SK-N-SH (cell line): ENCODE measurements at places on chromosomes 11 and 22. TPM values are rescaled to one million over a fixed set of nuclear protein-coding genes. Genes with fewer than 3 reads are reported as not detected.

Gene PLAAT4
- polyA plus RNA-seq, result 4.6 and 5.6 TPM in 2 replicates

Gene ARFGAP3
- 12.6 and 16.6 TPM in 2 replicates for polyA plus RNA-seq

Gene OR51A2
- polyA plus RNA-seq, result not detected in 2 replicates

Gene CYB561A3
- 70.0 and 76.4 TPM in 2 replicates for polyA plus RNA-seq

Gene MADD
- 10.6 and 16.4 TPM in 2 replicates for polyA plus RNA-seq

Gene ROM1
- 7.3 and 7.9 TPM in 2 replicates for polyA plus RNA-seq

Gene P2RY6
- polyA plus RNA-seq, result 0.15 and 0.16 TPM in 2 replicates

Gene MIEF1
- polyA plus RNA-seq, result 7.5 and 7.7 TPM in 2 replicates

Gene SLCO2B1
- 0.18 TPM in 1 of 2 replicates, not detected in the other for polyA plus RNA-seq

Gene GRIK4
- 0.02 and 0.03 TPM in 2 replicates for polyA plus RNA-seq

Gene TIMP3
- polyA plus RNA-seq, result 23.1 and 26.1 TPM in 2 replicates

Gene TBC1D10A
- 15.3 and 16.5 TPM in 2 replicates for polyA plus RNA-seq

Gene ZNF280B
- 0.82 and 1.2 TPM in 2 replicates for polyA plus RNA-seq

Gene TREH
- not detected in 2 replicates for polyA plus RNA-seq

Gene BAIAP2L2
- polyA plus RNA-seq, result 0.13 and 0.16 TPM in 2 replicates

Gene RHOG
- polyA plus RNA-seq, result 61.0 and 73.7 TPM in 2 replicates

Gene DRD4
- not detected in 2 replicates for polyA plus RNA-seq

Gene SPDYC
- not detected in 2 replicates for polyA plus RNA-seq

Gene ELF5
- not detected in 2 replicates for polyA plus RNA-seq

Gene LRRC55
- not detected in 2 replicates for polyA plus RNA-seq

Gene CD3E
- polyA plus RNA-seq, result not detected in 2 replicates

Gene FOLR2
- not detected in 2 replicates for polyA plus RNA-seq

Gene TEX12
- 0.15 TPM in 1 of 2 replicates, not detected in the other for polyA plus RNA-seq

Gene RHOD
- 0.06 TPM in 1 of 2 replicates, not detected in the other for polyA plus RNA-seq

Gene PGA3
- polyA plus RNA-seq, result not detected in 2 replicates

Gene GAL
- 1.6 and 1.8 TPM in 2 replicates for polyA plus RNA-seq

Gene RAPSN
- polyA plus RNA-seq, result 0.07 and 0.23 TPM in 2 replicates

Gene INPP5J
- polyA plus RNA-seq, result 3.2 TPM in 2 replicates

Gene SRSF8
- 25.4 and 27.3 TPM in 2 replicates for polyA plus RNA-seq

Gene PPFIBP2
- polyA plus RNA-seq, result 0.67 and 1.1 TPM in 2 replicates

Gene GTSE1
- polyA plus RNA-seq, result 9.4 and 12.2 TPM in 2 replicates

Gene FERMT3
- 1.2 and 1.4 TPM in 2 replicates for polyA plus RNA-seq

Gene MMP12
- 2.0 and 2.8 TPM in 2 replicates for polyA plus RNA-seq

Gene CCDC88B
- polyA plus RNA-seq, result 2.4 and 3.4 TPM in 2 replicates

Gene HBE1
- 2.4 TPM in 2 replicates for polyA plus RNA-seq

Gene CHADL
- polyA plus RNA-seq, result 0.03 and 0.08 TPM in 2 replicates

Gene CTSW
- polyA plus RNA-seq, result 0.49 and 0.68 TPM in 2 replicates

Gene MMP27
- polyA plus RNA-seq, result not detected in 2 replicates

Gene C11orf42
- polyA plus RNA-seq, result not detected in 2 replicates

Gene THRSP
- 0.10 TPM in 1 of 2 replicates, not detected in the other for polyA plus RNA-seq

Gene C11orf98
- 90.1 and 126 TPM in 2 replicates for polyA plus RNA-seq

Gene SGSM1
- polyA plus RNA-seq, result 0.15 and 0.26 TPM in 2 replicates

Gene DBX1
- not detected in 2 replicates for polyA plus RNA-seq

Gene TRIM51
- not detected in 2 replicates for polyA plus RNA-seq

Gene APOA1
- 0.20 TPM in 1 of 2 replicates, not detected in the other for polyA plus RNA-seq

Gene SLC29A2
- polyA plus RNA-seq, result 3.2 and 3.7 TPM in 2 replicates

Gene OR8J3
- polyA plus RNA-seq, result not detected in 2 replicates

Gene ALKBH8
- polyA plus RNA-seq, result 2.4 and 3.5 TPM in 2 replicates

Gene RPS6KB2
- 52.0 and 53.2 TPM in 2 replicates for polyA plus RNA-seq

Gene PANX3
- polyA plus RNA-seq, result not detected in 2 replicates

Gene LDHAL6A
- polyA plus RNA-seq, result not detected in 2 replicates

Gene KDM4E
- 0.02 TPM in 1 of 2 replicates, not detected in the other for polyA plus RNA-seq
